ENCODE measurements at places on chromosomes 2 and 18.

DNA sequence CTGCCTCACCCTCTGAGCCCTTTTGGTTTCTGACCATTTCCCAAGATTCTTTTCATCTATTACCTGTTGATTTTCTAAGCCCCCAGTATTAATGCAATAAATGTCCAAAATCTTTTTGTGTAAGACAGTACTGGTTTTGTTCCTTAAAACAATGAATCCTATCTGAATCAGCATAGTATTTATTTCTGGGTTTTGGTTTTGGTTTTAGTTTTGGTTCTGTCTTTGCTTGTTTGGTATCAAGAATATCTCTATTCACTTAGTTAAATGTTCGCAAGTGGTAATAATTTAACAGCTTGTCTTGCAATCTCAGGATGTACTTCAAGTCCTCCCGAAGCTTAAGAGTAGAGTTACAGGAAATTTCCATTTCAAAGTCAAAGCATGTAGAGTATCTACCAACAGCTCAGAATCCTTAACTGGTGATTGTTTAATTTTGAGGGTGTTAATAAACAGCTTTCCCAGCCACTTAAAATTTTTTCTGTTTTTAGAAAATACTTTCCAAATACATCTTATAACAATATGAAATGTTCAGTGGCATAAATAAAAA, 67.7 kb upstream of the NEDD4L start:
- DNase-seq, result no peak

- no peak for DNase-seq
Measured at GRCh38 chr2:42575458-42576064, 7.1 kb downstream of the MTA3 start.

DNA sequence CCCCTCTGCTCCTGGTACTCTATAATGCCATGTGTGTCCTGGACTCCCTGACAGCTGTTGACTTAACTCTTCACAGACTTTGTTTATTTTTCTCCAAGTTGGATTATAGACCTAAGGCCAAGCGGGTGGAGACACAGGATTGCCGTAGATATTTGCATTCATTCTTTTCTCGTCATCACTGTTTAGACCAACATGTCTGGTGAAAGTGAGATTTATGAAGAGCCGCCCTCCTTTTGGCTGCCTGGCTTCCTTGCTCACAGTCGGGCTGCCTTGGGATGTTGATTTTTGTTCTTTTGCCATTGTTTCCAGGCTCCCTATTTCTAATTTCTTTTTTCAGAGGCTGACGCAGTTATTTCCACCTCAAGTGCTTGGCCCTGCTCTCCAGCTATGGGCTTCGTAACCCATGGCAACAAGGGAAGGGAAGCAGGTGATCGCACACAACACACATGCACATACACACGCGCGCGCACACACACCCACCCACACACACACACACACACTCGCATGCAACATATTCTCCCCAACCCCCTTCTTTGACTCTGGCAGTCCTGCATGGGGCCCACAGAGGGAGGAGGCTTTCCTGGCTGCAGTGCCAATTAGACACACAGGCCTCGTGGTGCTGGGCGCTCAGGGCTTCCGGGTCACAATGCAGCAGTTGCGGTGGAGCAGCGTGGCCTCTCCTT, 296.5 kb downstream of the MTX2 start:
- peak; percentile 90 for DNase-seq

- no peak for DNase-seq
Measured at GRCh38 chr2:237714690-237715458, 83.7 kb upstream of the RBM44 start.

DNA sequence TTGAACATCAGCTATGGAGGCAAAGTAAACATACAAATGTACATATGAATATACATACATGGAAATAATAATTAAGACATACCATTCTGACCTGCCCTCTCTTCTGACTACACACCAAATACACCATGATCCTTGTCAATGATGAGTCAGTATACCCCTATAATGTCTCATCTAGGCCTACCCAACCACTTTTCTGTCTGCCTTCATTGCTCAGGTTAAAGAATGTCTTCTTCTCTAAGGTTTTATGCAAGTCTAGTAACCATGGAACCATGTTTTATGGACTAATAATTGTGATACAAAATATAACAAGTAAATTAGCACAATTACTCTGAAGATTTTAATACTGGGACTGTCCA, 128.7 kb downstream of the NCKAP5 start:
- DNase-seq, result no peak

Measured in DMS79 (cell line).